Stimulated activated CD8-positive, alpha-beta memory T cell treated with anti-CD3 and anti-CD28 coated beads, Interleukin-7, amount 100 ng/mL, for 4 hours (primary cell): ENCODE measurements at places on chromosomes 3 and 15.

DNA sequence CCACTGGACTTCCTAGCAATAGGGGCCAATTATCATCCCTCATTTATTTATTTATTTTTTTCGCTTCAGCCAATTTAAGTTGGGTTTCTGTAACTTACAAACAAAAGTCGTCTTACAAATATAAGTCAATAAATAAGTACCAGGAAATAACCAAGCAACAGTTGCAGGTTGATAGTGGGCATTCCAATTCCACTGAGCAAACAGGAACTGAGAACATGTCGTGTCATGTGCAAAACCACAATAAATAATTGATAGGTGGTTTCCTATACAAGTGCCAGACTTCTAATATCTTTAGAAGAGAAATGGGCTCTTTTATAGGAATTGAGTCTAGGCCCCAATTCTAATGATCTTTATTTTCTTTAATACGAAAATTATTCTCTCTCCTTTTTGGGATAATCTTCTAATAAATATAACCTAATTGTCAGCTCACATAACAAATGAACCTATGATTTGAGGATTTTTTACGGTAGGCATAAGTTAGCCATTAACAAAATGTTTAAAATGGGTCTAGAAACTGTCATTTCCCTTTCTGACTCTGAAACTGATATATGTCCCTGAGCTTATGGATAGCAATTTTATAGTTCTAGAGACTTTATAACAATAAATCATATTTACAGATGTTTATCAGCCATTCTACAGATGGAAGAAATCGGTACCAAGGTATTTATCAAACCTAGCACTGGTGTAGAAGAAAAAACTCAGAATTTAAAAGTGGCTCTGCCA lies 571.8 kb downstream of the FOXP1 start:
- DNase-seq = no peak

DNA sequence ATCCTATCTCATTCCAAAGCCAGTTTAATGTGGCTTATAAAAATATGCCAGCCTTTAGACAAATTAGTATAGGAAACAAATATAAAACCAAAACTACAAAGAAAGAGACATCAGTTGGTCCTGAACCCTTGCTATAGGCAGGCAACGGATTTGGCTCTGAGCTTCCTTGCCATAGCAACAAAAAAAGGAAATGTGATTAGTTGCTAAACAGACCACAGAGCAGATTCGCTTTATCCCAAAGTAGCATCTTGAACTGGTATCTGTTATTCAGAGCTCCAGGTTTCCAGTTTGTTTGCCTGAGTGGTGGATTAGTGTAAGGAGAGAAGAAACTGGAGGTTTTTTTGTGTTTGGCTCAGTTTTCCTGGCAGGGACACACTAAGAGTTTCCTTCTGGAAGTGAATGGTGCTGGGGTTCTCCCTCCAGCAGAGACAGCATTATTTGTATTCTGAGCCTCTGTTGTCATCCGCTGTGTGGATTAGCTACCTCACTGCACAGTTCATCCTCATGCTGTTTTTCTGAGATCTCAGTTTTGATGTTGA lies 44.1 kb downstream of the CHST2 start:
- DNase-seq = no peak

DNA sequence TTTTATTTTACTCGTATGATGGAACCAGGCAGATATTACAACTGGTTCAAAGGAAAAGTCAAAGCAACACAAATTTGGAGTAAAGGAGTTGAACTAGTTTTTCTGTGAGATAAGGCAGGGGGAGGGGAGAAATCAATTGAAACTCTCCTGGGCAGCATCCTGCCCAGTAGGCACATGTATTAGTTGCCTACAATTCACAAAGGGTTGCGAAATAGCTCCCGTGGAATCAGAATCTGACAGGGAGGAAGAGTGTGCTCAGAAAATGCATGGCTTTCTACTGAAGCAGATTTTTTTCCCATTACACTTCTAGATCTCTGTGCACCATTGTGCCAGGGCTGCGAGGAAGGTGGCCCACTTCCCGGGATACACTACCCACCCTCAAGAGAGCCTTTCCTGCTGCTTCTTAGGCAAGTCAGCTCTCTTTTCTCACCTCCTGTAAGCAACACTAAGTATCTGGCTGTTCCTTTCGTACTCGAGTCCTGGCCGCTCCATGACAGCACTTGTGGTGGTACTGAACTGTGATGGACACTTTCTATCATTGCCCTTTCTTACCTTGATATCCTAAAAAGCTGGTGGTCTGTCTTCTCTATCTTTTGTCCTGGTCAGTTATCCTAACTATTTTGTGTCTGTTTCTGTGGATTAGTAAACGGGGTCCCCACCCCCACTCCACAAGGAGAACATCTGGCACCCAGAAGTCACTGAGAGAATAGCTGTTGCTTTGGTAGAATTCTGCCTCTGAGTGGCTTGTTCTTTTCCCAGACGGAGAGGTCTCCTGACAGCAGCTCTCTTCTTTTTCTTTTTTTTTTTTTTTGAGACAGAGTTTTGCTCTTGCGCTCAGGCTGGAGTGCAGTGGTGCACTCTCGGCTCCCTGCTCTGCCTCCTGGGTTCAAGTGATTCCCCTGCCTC lies 74.8 kb downstream of the RPL39L start:
- DNase-seq = no peak

DNA sequence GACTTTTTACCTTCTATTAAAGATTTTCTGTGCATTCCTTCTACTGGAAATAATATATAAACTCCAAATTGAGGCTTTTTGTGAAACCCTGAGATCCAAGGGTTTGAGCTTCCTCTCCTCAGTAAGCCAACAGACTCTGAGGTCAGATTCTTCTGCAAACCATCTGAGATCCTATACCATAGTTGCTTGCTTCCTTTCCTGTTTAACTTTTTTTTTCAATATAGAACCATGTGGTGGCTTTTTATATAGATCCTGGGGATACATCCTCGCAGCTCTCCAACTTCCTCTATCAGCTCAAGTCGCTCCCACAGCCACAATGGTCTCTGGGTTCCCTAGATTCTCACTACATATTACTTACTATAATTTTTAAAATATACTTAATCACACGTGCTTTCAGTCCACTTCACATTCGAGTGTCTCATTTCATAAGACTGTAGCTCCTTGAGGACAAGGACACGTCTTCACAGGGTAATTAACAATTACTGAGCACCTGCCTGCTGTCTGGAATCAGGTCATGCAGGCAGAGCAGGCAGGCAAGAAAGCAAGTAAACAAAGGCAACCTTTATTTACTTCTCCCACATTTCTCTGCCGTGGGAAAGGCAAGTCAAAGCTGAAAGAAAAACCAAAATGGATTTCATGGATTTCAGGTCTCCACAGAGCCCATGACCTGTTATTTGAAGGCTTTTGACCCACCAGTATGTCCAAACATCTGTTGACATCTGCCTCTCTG lies 941.5 kb downstream of the FHIT start:
- DNase-seq = no peak

- no peak for DNase-seq
These were observed 122.4 kb downstream of the XXYLT1 start for GRCh38 chr3:195148549-195148948.

GRCh38 chr15:87038404-87038803 lies 958.7 kb downstream of the AGBL1 start:
- DNase-seq = no peak

DNA sequence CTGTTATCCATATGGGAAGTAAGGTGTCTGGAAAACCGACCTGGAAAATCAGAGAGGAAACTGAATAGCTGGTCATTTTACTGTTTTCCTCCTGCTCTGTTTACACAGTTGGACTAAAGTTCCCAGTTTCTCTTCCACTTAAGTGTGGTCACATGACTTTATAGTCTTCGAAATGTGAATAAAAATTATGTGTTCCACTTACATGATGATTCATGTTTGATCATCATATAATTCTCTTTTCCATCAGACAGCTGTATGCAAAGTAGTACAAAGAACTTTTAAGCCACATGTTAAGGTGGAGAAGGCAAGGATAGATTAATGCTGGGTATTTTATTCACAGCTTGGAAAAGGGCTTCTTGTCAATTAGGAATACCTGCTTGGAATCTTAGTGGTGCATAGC lies 525.5 kb upstream of the BCHE start:
- DNase-seq = no peak

GRCh38 chr3:56347219-56347871 lies 120.9 kb downstream of the ERC2 start:
- DNase-seq = no peak

DNA sequence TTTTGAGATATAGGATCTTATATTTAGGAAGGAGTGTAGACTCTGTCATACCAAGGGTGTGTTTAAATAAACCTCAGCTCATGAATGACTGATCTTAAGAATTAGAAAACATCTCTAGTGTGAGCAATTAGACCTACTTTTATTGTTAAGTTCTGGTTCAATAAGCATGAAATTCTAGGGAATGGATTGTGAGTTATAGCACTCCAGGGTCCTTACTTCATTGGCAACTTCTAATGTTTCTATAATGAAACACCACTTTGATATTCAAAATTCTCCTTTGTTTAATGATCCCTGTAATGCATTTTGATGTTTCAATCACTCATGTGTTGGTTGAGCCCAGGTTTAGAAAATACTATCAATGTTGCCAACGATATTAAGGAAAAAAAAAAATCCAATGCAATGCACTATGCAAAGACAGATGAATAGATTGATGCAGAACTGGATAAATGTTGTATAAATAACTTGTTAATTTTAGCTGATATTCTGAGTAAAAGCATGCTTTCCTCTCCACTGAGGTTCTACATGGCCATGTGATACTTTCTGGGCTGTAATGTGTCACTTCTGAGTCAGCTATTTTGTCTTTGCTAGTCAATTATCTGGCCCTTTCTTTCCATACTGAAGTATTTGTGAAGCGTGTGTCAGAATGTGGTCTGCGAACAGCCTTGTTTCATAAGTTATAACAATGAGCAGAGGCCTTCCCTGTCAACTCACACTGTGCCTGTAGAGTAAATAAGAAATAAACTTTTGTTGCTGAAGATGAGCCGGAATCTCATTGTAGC lies 1035.9 kb downstream of the PLOD2 start:
- DNase-seq = no peak

GRCh38 chr15:93066834-93067648 lies 22.0 kb downstream of the RGMA start:
- DNase-seq = no peak

DNA sequence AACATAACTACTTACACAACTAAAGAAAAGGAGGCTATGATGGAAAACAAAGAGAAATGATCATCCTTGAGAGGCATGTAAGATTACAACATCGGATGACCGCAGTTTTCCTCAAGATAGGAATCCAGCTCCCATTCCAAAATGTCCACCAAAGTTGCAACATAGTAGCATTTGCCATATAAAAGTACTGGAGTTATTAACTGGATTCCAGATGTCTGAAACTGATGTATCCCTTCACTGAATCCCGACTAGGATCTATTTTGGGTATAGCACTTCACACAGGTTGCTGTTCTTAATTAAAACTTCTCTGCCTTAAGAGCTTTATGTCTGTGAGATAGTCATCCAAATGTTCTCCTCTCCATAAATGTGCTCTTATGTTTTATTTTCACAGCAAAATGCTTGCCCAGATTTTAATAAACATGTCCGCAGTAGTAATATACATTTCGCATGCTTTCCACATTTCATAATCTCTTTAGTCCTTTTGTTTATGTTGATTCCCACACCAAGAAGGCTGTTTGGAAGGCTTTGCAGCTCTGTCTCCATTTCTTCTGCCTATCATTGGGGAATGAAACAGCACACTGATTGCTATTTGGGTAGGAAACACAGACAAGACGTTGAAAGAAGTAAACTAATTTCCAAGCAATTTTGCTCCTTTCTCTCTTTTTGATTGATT lies 716.5 kb upstream of the CFAP20DC start:
- no peak for DNase-seq

DNA sequence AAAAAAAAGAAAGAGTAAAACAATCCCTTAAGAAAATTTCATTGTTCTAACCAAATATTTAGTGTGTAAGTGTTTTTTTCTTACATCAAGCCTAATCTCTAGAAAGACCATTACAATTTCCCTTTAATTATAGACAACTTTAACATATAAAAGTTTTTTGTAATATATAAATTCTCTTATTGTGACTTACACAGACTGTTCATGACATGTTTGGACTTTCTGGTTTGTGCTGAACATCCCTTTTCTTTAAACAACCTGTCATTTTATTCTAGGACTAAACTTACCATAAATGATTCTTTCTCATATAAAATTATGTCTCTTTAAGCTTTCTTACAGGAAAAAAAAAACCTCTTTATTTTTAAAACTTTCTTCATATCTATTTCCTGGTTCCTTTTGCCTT lies 13.0 kb upstream of the BTLA start:
- DNase-seq = no peak

DNA sequence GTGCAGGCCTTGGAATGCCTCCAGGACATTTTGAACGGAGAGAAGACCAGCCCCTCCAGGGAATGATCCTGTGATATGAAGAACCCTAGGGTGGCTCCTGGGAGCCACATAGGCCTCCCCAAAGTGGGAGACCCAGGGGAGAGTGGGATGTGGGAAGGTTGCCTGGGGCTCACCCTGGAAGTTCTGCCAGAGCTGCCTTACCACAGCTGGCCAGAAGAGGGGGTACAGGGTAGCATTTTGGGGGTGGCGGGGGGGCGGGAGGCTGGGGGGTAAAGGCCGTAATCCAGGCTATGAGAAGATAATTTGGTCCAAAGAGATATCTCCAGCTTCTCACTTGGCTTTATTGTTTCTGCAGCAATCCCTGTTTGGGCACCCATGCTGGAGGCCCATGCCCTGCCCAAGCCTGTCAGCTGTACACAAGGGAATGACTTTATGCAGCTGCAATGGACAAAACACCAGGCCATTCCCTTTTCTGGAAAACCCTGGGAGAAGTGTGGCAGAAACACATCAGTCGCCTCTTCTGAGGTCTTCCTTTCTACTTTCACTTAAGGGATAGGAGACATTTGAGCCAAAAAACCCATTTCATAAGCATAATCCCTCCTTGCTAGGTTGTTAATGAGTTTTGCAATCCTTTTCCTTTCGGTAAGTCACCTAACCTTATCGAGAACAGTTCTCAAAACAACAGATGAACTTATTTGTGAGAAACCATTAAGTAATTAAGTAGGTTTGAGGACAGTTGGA lies 11.0 kb upstream of the MUSTN1 start:
- DNase-seq = no peak

DNA sequence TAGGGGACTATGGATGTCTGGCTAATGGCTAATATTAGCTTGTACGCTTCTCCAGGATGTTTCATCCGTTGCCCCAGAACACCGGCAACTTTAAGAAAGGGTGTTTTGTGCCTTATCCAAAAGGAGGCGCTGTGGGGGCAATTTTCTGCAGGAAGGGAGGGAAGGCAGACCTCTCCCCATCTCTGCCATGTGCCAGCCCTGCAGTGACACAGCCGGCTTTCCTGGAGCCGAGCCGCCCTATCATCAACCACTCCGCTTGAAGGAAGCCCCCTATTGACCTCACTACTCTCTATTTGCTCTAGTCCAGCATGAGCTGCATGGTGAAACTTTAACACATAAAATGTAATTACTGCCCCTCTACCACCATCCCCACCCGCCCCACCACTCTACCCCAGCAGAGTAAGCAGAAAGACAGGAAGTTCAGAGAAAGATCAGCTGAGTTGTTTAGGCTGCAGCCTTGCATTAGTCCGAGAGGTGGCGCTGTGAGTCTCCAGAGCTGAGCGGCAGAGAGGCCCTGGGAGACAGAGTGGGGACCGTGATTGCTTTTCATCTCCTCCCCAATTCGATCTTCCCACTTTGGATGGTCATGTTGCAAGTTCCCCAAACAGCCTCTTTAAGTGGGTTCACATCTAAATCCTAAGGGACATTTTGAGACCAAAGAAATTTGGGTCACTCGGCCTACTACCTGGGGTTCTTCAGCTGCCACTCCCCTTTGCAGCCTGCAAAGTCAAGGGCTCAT lies 24.5 kb upstream of the RAD18 start:
- peak; percentile 8 for DNase-seq
